K562 (cell line): ENCODE measurements at places on chromosomes 13 and 19.
A peak's percentile ranks its signal among the peaks of the same experiment; 100 is the strongest.

DNA sequence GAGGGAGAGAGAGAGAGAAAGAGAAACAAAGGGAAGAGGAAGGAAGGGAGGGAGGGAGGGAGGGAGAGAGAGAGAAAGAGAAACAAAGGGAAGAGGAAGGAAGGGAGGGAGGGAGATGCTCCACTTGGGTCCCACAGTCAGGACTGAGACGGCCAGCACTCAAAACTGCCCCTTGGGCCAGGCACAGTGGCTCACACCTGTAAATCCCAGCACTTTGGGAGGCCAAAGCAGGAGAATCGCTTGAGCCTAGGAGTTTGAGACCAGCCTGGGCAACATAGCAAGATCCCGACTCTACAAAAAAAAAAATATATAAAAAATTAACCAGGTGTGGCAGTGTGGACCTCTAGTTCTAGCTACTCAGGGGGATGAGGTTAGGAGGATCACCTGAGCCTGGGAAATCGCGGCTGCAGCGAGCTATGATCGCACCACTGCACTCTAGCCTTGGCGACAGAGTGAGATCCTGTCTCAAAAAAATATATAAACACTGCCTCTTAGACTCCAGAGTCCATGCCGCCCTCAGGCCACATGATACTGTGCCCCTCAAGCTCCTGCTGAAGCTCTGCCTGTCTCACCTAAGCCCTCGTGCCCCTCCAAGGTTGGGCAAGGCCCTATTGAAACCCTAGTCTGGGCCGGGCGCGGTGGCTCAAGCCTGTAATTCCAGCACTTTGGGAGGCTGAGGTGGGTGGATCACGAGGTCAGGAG is 8.4 kb downstream of the ARRDC2 start:
- DNase-seq = no peak

DNA sequence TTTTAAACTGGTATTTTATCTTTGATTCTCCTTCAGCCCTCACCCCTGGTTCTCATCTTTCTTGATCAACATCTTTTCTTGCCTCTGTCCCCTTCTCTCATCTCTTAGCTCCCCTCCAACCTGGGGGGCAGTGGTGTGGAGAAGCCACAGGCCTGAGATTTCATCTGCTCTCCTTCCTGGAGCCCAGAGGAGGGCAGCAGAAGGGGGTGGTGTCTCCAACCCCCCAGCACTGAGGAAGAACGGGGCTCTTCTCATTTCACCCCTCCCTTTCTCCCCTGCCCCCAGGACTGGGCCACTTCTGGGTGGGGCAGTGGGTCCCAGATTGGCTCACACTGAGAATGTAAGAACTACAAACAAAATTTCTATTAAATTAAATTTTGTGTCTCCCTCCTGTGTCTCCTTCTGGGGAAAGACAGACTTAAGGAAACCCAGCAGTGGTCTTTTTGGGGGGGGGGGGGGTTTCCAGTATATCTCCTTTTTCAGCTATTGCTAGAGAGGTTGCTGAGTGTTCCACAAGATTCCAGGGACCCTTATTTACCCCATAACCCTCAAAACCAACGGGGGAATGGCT is 1.5 kb upstream of the RAD23A start:
- DNase-seq = no peak

DNA sequence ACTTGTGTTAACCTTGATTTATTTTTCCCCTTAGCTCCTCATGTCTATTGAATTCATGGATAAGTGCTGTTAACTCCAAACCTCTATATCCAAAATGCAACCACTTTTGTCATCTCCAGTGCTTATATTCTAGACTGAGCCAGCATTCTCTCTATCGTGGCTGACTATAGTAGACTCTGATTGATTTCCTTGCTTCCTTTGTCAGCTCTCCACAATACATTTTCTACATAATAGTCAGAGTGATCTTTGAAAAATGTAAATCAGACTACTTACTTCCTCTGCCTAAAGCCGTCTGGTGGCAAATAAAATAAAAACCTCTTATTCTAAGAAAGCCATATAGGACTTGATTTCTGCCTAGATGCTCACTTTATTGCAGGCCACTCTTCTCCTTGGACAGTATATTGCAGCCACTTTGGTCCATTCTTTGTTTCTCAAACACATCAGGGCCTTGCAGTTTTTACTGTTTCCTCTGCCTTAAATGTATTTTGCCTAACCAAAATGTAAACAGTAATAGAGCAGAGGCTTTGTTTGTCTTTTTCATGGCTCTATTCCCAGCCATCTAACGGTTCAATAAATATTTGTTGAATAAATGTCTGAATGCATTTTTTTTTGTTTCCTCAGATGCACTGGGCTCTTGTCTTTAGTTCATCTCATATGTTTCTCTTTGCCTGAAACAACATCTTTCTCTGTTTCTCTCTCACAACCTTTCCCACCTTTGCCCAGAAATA is 243.6 kb upstream of the CSNK1A1L start:
- no peak for DNase-seq

DNA sequence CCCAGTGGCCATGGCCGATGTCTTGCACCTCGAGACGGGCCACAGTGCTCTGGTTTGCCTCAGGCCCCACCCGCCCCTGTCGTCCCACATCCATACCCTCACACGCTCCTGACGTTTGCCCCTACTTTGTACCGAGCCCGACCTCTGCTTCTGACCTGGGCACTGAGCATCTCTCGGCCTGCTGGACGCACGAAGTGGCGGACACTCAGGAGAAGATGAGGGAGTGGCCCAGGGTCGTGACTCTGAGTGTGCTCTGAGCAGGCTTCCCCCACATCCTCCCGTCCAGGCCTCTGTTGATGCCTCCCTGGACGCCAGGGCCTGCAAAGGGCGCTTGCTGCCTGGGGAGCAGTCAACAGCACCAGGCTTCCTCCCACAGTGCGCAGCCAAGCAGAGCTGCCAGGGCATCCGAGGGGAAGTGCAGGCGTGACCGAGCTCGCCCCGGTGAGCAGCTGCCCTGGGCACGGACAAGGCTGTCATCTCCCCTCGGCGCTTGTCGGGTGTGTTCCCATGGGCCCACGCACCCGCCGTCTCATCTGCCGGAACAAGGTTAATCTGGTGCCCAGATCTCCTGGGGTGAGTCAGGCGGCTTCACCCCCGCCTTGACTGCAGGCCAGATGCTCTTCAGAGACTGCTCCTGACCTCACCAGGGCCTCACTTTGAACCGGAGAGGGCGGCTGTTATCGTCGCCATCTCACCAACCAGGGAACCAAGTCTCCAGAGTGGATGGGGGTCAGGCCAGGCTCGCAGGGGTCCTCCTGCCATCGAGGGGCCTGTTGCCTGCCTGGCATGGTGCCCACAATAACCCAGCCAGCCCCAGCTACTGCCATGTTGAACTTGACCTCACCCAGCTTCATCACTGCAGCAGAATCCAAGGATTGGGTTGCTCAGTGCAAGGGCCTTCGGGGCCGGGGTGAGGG is 27.2 kb downstream of the COMP start:
- peak; percentile 73 for DNase-seq

- DNase-seq = peak; percentile 71
These were observed 661 bp upstream of the MIR17HG start for GRCh38 chr13:91346850-91347201.

GRCh38 chr13:33119856-33120543 is 103.8 kb downstream of the KL start:
- DNase-seq = no peak

DNA sequence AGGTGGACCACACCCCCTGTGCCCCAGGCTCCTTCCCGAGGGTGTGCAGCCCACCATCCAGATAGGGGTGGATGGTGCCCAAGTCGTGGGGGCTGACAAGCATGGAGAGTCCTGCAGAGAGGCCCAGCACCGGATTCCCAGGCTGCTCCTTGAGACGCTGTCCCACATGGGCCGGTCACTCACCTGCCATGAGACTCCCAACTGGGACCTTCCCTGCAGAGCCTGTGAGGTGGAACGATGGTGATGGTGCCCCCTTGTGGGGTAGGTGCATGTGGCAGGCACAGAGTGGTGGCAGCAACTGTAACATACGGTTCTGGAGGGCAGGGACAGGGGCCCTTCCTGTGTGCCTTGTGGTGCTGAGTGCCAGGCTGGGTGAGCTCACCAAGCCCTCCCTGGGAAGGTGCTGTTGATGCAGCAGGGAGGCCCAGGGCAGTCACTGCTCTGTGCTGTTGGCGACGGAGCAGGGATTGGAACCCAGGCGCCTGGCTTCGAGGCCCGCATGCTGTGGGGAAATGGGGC is 33.1 kb downstream of the PPP1R37 start:
- DNase-seq = peak; percentile 82

DNA sequence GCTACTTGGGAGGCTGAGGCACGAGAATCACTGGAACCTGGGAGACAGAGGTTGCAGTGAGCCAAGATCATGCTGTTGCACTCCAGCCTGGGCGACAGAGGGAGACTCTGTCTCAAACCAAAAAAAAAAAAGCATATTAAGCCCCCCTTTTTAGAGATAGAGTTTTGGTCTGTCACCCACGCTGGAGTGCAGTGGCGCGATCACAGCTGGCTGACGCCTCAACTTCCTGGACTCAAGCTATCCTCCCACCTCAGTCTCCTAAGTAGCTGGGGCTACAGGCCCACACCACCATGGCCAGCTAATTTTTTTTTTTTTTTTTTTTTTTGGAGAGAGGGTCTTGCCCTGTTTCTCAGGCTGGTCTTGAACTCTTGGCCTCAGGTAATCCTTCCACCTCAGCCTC is 34.2 kb upstream of the MAP3K10 start:
- DNase-seq = no peak

GRCh38 chr19:20388706-20389225 is 176.8 kb downstream of the ZNF737 start:
- DNase-seq = no peak

DNA sequence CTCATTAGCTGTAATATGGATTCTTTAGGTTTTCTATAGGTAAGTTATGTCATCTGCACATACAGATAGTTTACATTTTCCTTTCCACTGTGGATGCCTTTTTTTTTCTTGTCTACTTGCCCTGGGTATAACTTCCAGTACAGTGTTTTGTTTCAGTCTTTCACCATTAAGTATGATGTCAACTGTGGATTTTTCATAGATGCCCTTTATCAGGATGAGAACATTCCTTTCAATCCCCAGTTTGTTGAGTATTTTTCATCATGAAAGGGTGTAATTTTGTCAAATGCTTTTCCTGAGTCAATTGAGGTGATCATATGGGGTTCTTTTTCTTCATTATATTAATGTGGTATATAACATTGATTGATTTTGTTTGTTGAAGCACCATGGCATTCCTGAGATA is 43.6 kb upstream of the SACS start:
- DNase-seq = no peak

DNA sequence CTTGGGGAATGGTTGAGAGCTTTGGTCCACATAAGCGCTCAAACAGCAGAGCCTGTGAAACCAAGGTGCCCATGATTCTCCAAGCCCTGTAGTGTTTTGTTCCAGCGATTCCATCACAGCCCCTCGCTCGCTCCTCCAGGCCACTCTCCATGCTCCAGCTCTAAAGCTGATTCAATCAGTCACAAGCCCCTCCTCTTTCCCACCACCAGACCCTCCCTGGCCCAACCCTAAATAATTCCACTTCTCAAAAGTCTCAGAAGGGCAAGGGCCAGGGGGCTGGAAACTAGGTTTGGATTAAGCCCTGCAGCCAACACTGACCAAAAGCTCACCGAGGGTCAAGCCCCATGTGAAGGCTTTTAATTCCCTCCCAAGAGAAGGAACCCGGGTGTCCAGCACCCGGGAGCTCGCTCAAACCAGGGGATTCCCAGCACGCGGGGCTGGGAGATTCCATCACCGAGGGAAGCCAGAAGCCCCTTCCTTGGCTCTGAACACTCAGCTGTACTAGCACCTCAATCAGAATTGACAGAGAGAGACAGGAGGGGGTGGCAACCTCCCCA is 1.5 kb downstream of the ZNF296 start:
- DNase-seq = no peak

- no peak for DNase-seq
These were observed 70.8 kb downstream of the SHISA2 start for GRCh38 chr13:25981060-25981459.

GRCh38 chr19:507286-508203 is at the start of gene TPGS1:
Gene TPGS1 (plus strand): TSS chr19:507497. CDS start chr19:507507, 10 bp downstream.
- DNase-seq = peak; percentile 86

- no peak for DNase-seq
These were observed 133.6 kb downstream of the COL4A1 start for GRCh38 chr13:110173247-110173818.

GRCh38 chr13:77918391-77919245 is at the start of gene EDNRB:
Gene EDNRB (minus strand): TSS chr13:77918831. CDS start chr13:77918573, 258 bp downstream.
- no peak for DNase-seq

GRCh38 chr19:32702010-32702409 is 10.4 kb downstream of the NUDT19 start:
- DNase-seq = no peak

DNA sequence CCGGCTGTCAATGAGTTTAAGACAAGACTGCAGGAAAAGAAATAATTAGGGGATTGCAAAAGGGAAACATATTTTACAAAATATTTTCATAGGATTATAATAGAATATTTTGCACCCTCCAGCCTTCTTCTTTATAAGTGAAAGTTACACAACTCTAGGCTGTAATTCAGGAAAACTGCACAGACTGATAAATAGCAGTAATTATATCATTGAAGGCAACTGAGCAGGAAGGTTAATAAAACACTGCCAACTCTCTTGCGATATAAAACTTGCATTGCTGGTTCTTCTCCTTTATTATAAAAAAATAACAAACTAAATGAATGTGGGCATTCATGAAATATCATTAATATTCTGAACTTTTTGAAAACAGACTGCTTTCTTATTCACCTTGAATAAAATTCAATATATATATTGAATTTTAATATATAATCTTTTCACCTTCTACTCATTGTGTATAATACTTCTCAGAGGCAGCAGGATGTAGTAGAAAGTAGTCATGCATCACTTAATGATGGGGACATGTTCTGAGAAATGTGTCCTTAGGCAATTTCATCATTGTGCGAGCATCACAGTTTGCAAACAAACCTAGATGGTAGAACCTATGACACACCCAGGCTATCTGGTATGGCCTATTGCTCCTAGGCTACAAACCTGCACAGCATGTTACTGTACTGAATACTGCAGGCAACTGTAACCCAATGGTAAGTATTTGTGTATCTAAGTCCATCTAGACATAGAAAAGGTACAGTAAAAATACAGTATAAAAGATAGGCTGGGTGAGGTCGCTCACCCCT is 24.9 kb upstream of the STARD13 start:
- DNase-seq = no peak

DNA sequence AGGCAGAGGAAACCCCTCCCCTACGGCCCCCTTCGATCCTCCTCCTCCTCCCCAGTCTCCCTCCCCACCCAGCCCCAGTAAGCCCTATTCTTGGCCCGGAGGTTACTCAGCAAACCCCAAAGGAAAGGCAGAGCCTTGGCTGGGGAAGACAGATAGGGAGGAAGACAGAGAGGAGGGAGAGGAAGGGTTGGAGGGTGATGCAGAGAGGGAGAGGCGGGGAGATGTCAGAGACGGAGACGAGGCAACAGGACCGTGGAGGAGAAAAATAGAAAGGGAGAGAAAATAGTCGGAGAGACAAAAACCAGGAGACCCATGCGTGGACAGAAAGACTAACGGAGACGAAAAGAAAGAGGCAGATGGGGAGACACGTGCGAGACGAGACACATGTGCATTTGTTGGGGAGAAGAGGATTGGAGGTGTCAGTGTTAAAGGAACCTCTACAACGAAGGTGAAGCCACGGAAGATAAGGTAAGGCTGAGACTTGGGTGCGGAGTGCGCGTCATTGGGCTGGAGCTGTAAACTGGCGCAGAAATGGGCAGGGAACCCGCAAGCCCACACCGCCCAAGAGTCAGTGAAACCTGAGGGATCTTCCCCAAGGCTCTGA is 2.9 kb downstream of the TGFB1 start:
- peak; percentile 91 for DNase-seq
